Body of pancreas (tissue), 4 donors: ENCODE measurements at places on chromosomes 7 and 10. TPM values are rescaled to one million over a fixed set of nuclear protein-coding genes. Genes with fewer than 3 reads are reported as not detected.

DNA sequence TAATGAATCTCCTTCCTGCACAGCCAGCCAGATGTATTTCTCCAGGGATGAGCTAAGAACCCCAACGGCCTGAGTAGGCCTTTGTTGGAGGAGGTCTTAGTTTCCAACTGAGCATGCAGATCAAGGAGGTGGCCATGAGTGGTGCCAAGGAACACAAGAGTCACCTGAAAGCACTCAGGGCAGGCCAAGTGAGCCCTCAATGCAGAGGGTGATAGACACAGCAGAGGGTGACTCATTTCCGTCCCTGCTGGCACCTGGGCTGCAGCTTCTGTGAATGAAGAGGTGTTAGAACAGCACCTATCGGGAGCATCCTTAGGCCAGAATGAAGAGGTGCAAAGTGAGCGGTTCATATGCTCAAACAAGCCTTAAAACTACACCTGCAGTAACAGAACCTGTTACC is 211.8 kb downstream of the FRMD4A start:
- DNase-seq = no peak

DNA sequence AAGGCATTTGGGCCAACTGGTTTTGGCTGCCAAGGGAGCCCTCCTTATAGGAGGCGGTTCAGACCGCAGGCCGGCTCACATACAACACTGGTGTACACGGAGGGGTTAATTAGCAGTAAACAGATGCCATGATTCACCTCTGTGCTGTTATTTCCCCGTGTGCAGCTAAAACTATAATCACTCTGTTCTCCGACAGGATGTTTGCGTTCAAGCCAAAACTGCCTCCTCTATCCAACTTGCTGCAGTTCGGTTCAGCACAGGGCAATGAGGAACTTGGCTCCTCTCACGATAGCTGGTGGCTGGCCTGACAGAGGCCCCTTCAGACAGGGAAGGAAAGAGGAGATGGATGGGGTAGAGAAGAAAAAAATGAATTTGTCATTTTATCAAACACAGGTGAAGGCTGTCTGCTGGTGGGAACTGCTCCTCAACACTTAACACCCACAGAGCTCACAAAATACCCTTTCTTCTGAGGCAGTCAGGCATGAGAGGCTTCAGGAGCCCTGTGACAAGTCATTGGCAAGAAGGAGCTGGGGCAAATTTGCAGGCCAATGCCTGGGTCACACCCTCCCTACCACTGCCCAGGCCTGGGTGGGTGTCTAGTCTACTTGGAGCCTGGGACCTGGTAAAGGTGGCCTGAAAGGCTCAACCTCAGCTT is 24.0 kb downstream of the KCNMA1 start:
- no peak for DNase-seq

Gene LIPK
- total RNA-seq = not detected

DNA sequence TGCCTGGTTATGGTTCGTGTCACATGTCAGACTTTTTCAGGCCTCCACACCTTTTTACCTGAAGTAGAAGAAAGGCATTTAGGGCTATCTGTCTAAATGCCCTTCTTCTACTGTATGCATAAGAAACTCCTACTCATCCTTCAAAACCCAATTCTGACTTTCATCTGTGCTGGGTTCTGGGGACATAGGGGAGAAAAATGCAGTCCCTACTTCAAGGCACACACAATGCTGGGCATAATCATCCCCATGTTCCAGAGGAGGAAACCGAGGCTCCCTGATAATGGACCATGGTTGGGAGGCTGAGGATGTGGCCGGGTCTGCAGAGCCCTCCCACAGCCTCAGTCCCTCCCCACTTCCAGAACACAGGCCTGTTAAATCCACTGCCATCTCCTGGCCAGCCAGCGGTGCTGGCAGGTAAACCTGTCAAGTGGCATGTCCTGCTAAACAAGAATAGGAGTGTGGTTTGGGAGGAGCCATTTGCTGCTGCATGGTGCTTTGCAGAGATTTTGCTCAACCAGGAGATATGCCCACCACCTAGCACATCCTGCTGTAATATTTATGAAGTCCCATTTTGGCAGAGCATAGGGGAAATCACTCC is 32.0 kb downstream of the GRID1 start:
- no peak for DNase-seq

- DNase-seq = no peak
These were observed 27.0 kb downstream of the LMOD2 start for GRCh38 chr7:123682690-123683089.

DNA sequence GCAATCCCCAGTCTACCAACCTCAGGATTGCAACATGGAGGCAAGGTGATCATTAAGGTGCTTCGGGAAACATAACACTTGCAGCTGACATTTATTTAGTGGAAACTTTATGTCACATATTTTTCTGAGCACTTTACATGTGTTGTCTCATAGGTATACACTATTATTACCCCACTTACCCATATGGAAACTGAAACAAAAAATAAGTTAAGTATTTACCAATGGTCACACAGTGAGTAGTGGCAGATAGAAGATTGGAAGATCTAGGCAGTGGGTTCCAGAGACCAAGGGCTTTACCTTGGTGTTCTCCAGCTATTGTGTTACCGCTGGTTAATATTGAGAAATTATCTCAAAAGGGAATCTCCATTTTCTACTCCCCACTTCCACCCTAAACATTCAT is 1279.1 kb upstream of the SORCS1 start:
- no peak for DNase-seq

Gene PPIF
- total RNA-seq = 67.9 TPM

Gene ADCYAP1R1
- 8.2 TPM for total RNA-seq

DNA sequence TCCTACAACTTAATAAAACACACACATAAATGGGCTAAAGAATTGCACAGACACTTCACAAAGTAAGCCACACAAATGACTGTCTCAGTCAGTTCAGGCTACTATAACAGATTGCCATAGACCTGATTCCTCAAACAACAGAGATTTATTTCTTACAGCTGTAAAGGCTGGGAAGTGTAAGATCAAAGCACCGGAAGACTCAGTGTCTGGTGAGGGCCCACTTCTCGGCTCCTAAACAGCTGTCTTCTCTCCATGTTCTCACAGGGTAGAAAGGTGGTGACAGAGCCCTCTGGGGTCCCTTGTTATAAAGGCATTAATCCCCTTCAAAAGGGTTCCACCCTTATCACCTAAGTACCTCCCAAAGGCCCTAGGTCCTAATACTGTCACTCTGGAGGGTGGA is 18.3 kb downstream of the STK32C start:
- no peak for DNase-seq

DNA sequence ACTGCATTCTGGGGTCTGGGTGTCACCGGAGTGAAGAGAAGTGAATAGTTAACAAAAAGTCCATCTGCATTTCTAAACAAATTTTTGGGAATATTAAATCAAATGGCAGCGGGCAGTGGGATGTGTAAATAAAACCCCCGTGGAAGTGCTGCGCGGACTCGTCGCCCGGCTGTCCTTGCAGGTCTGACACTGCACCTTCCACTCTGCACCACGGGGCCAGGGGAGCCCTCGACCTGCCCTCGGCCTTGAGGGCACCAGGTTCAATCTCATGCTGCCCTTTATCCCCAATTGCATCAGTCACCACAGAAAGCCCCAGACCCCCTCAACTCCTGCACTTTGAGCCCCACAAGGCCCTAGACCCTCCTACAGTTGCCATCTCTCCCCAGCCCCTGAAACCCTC is 6.4 kb upstream of the SMARCD3 start:
- DNase-seq = no peak

Gene ZNF479
- total RNA-seq = not detected

Gene ZNF853
- 3.6 TPM for total RNA-seq

Gene KMT2C
- total RNA-seq = 71.5 TPM

DNA sequence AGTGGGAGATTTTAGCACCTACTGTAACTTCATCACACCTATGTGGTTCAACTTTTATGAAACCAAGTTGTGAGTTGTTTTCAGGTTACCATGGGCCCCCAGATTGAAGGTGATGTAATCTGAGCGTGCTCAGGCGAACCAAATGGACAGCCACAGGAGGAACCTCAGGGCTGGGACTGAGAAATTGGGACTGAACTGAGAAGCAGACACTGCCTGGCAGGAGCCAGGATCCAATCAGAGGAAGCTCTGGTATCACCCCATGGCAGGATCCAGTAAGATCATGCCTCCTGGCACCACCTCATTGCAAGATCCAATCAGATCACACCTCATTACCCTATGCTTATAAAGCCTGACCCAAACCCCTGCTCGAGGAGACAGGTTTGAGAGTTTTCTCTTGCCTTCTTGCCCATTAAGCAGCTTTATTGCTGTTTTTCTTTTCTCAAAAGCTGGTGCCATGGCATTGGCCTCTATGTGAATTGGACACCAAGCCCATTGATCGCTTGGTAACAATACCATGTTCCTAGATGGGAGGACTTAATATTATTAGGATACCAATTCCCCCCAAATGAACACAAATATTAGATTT is 43.2 kb upstream of the GDF10 start:
- DNase-seq = no peak

Gene SLC39A12
- total RNA-seq = not detected

GRCh38 chr7:20403331-20403730 is 72.6 kb downstream of the ITGB8 start:
- DNase-seq = peak; percentile 77

- no peak for DNase-seq
These were observed 205.4 kb downstream of the DNAJC1 start for GRCh38 chr10:21797984-21798765.

DNA sequence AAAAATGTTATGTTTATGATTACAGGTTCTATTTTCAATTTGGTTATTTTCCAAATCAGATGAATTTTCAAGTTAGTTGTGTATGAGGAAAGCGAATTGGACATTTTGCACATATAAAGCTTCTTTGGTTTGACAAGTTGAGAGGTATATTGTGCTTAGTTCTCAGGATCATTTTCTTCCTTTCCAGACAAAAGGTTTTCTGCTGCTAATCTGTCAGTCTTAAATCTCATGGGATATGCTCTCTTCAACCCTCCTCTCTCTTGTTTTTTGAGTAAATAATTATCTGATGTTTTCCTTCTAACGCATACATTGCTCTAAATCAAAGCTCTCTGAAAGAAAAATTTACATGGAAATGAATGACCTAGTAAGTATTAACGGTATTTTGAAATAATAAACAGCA is 77.9 kb downstream of the PPP1R3A start:
- DNase-seq = no peak

GRCh38 chr10:132269266-132270230 is 38.2 kb downstream of the STK32C start:
- no peak for DNase-seq

GRCh38 chr7:79820387-79820786 is 314.2 kb upstream of the GNAI1 start:
- DNase-seq = no peak

Gene MARVELD1
- total RNA-seq = 4.3 TPM

GRCh38 chr10:122671355-122671754 is 28.3 kb downstream of the C10orf120 start:
- DNase-seq = no peak
